Myocyte (in vitro differentiated cells): ENCODE measurements at places on chromosomes 4 and X. TPM values are rescaled to one million over a fixed set of nuclear protein-coding genes. Genes with fewer than 3 reads are reported as not detected.

The CYLC1 gene
- not detected in 2 replicates for total RNA-seq

The XKRX gene
- 0.13 TPM in 1 of 2 replicates, not detected in the other for total RNA-seq

DNA sequence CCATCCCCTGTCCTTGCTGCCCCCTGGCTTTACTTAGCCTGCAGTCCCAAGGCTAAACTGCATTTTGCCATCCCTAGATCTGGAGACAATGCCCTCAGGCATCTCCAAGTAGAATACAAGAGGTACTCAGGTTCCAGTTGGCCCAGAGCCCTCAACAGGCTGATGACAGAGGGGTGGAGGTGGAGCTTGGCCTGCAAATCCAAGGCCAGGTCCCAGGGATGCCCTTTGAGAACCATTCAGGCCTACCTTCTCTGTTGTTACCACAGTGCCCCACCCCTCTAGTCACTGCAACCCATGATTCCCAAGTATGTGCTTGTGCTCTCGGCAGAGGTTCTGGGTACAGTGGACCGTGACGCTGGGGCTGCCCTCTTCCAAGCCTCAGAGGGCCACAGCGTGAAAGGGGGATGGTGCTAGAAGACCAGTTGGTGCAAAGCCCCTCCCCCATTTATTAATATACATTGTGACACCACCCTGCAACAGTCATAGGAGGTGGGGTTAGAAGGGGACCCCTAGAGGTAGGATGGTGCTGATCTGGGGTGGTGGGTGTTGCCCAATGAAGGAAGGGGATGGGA, 6.4 kb upstream of the UBA1 start:
- no peak for DNase-seq

The NAT8L gene
- 8.2 and 8.9 TPM in 2 replicates for total RNA-seq

The ITM2A gene
- 0.21 TPM in 1 of 2 replicates, not detected in the other for total RNA-seq

The GAGE12J gene
- not detected in 2 replicates for total RNA-seq

The SH3D19 gene
- total RNA-seq: 24.1 and 26.2 TPM in 2 replicates

GRCh38 chrX:7216981-7217587, 69.1 kb upstream of the PUDP start:
- no peak for DNase-seq

GRCh38 chrX:27466051-27466450, 2.9 kb upstream of the PPP4R3C start:
- no peak for DNase-seq

The PTPN13 gene
- under 0.01 and 0.05 TPM in 2 replicates for total RNA-seq
